ENCODE measurements at places on chromosomes 2 and 18.
A peak's percentile ranks its signal among the peaks of the same experiment; 100 is the strongest.

GRCh38 chr2:26807788-26808460 is 22.1 kb downstream of the CENPA start:
- no peak for DNase-seq

DNA sequence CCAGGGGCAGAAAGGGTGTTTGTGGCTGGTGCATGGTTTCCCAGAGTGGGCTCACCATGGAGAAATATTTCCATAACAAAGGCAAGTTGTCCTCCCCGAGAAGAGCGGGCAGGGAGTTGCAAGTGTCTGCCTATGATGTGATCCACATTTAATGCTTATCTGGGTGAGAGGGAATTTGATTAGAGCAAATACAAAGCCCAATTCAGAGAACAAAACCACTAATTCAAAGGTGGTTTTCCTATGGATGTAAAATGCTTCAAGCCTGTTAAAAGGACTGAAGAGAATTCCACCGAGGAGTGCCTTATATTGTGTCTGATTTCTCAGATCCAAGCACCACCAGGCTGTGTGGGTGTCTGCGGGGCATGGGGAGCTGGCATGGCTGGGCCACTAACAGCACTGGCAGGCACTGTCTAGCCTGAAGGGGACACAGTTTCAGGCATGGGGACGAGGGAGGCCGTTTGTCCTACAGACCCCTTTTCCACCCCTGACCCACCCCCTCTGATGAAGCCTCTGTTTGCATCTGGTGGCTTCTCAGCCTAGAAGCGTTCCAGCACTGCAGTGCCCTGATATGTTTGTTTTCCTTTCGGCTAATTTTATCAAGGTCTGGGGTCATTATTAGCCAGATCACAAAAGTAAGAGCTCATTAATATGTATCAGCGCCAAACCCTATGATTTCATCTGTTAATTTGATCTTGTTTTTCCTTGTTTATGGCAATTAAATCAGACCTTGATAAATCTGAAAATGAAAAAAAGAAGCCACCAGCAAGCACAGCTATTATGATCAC is 357.3 kb downstream of the HRH4 start:
- DNase-seq = no peak

- no peak for DNase-seq
Observed at GRCh38 chr2:26318950-26319349, 27.0 kb upstream of the SELENOI start.

GRCh38 chr2:180319586-180320405 is 312.7 kb upstream of the CWC22 start:
- no peak for DNase-seq

DNA sequence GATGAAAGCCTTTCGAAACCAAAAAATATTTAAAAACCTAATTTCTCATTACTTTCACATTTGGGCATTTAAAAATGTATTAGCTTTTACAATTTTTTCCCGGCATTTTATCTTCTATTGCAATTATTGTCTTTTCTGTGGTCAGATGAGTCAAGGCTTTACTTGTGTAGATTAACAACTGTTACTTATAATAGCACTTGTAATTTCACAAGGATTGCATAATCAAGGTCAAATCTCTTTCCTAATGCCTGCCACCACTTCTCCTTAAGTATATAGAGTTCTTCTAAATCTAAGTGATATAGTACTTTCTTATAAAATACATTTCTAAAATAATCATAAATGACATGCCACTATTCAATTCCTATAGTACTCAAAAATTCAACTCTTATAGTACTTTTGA is 67.2 kb downstream of the SLC8A1 start:
- DNase-seq = no peak

DNA sequence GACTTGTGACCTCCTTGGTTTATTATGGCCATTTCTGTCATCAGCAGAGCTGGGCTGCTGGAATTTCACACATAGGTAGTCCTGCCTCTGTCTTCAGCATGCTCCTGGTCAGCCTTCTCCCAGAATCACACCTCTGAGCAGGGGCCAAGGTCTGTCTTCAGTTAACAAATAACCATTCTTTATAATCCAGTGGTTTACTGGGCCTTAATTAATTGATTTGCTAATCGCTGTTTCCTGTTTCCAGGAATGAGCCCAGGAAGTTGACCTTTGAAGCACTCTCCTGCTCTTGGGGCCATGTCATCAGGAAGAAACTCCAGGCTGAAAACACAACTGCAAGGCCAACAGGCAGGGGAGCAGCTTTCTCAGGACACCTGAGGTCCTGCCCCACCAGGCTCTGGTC is 278.5 kb downstream of the SRBD1 start:
- no peak for DNase-seq

GRCh38 chr18:11667578-11667977 is 21.5 kb upstream of the GNAL start:
- no peak for DNase-seq

DNA sequence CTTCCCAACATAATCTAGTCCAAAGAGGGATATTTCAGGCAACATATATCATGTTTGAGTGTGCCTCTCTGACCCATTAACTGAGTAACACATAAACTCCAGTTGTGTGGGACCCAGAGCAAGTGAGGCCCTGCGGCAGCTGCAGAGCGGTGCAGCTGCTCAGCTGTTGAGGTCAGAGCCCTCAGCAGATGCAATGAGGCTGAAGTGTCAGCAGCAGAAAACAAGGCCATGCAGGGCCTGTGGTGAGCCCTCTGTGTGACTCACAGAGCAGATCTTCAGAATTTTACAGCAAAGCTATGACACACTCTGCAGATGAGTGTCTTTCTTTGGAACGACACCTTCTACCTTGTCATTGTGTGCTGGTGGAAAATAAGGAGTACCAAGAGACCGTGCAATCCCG is 168.5 kb downstream of the CBLN2 start:
- DNase-seq = no peak

DNA sequence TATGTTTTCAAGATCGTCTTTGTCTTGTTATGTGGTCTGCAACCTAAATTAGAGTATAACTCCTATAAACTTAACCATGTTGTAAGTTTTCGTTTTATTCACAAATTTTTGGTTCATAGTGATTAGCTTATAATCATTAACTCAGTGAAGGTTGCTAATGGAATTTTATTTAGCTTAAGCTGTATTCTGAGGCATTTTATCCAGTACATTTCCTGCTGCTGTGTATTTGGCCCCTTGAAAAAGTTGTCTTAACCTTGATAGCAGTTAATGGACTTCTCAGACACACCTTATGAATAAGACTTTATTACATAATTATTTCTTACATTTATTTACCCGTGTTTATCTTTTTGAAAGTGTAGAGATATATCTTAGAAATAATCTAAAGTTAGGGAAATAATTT is 20.5 kb downstream of the VAPA start:
- DNase-seq = no peak

DNA sequence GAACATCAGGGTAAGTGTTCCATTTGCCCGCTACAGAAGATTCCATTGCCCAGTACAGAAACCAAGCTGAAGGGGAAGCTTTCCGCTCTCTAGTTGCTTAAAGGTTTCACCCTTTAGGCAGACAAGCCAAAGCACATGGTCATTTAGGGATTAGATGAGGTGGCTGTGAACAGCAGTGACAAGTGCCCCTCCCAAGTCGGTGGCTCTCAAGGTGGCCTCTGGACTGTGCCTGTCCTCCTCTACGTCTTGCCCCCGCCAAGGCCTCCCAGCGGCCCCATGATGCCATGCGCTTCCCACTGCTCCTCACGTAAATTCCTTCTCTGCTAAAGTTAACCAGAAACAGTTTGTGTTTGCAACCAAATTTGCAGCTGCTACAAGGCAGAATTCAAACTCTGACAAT is 24.2 kb upstream of the PTPN4 start:
- DNase-seq = no peak

DNA sequence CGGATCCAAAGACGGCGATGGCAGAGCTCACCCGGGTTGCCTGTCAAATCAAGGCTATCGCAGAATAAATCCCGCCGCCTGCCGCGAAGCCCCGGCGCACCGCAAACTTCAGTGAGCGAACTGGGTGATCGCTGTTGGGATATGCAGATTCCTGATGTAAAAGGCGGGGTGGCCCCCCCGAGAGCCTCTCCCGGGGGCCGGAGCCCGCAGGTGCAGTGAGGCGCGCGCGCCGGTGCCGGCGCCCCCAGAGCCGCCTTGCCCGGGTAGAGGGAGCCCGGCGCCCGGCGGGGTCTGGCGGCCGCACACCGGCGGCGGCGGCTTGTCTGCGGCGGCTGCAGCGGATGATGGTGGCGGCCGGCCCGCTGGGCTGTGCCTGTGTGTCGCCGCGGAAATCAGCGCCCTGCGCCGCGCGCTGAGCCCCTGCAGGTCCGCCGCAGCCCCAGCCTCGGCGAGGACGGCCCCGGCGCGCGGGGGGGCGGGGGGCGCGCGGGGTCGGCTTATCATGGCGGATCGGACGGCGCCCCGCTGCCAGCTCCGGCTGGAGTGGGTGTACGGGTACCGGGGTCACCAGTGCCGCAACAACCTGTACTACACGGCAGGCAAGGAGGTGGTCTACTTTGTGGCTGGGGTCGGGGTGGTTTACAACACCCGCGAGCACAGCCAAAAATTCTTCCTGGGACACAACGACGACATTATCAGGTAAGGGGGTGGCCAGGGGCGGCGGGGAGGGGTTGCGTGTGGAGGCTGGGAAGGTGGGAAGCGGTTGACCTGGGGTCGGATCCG is 1.3 kb downstream of the EML6 start:
- no peak for DNase-seq

- no peak for DNase-seq
Observed at GRCh38 chr2:112709703-112710102, 11.1 kb upstream of the NT5DC4 start.

DNA sequence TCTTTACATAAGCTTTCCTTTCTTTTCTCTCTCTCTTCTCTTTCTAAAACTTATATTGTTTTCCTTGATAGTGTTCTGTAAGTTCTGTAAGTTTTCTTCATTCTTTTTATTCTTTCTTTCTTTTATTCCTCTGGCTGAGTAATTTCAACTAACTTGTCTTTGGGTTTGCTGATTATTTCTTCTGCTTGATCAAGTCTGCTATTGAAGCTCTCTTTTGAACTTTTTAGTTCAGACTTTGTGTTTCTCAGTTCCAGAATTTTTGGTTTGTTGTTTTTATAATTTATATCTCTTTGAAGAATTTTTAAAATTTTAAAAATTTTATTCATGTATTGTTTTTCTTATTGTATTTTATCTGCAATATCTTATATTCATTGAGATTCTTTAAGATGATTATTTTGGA is 795.8 kb upstream of the SALL3 start:
- no peak for DNase-seq

- DNase-seq = peak; percentile 22
Observed at GRCh38 chr18:46155641-46156051, 51.5 kb downstream of the HAUS1 start.

DNA sequence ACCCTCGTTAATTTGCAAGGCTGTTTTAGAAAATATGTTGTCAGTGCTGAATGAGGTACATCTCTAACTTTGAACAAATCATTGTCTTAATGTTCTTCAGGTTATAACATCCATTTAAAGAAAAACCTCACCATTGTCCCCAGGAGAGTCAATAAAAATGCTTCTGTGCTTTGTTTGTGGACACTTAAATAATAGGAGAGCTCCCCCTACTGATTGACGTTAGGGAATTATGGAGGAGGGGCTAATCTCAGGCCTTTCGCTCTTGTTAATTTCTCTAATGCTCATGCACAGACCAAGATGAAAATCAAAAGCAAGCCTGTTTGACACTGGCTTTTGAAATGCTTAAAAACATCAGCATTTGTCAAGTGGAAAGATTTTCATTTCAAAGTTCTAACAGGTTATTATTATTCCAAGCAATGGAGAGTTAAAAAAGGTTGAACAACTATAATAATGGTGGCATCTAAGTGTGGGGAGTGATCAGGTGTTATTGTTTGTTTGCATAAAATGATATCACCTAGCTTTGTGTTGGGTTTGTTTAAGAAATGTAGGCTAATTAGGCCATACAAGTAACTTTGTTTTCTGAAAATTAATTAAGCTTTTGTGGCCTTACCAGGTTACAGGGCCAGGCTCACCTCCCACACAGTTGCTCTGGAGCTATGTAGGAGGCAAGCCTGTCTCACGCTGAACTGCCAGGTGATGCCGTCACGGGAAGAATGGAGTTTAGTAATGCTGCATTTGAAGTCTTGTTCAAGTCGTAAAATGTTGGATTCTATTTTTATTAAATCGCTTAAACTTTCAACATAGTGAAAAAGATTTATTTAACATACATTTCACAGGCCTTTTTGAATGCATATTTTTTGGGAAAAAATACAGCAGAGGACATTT is 51.7 kb upstream of the SMIM21 start:
- no peak for DNase-seq

GRCh38 chr18:3157086-3157485 is 62.7 kb downstream of the MYOM1 start:
- DNase-seq = no peak

DNA sequence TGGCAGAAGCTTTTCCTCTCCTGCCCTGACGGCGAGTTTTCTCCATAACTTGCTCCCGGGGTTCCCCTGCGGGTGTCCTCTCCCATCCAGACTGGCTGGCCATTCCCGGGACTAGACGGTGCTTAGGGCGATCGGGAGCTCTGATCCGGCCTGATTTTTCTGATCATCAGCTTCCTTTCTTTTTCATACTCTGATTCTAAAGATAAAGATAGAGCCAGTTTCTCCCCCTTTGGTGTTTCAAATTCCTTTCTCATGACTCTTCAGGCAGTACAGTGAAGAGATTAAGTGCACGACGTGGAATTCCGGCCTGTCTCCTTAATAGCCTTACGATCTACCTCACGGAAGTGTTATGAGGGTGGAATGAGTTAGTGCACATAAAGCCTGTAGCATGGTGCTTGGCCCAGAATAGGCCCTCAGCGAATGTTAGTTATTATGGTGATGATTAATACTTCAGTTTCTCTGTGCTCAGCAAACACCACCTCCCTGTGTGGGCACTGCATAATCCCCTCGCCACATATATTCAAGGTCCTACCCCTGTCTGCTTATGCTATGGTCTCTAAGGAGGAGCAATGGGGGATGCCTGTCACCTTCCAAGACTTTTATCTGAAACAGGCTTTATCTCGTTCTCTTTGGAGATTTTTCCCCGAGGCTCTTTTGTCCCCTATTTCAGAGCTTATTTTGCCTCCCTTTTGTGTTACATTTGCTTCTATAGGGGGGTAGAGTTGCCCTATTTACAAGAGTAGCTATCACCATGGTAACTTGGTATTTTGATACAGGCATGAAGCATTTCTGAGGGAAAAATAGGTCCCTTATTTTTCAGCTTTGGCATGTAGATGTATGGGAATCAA is 254.8 kb downstream of the CDH2 start:
- no peak for DNase-seq

GRCh38 chr2:217261452-217261851 is 401.6 kb upstream of the TNP1 start:
- no peak for DNase-seq

DNA sequence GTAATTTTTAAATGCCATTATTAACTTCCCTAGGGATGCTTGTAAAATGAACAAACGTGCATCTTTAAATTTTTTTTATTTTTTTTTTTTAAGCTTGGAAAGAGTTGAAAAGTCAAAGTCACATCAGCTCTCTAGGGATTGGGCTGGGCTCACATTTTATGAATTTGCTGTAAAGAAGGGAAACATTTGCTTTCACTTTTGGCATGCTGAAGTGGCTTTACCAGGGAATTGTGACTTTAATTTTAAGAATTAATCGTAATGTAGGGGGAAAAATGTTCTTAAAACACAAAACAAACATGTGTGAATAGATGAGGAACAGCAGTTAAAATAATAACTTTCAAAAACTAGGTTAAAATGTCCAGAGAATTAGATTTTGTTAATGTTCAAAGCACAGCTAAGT is 123.0 kb downstream of the AGAP1 start:
- no peak for DNase-seq

Data from activated CD4-positive, alpha-beta T cell treated with anti-CD3 and anti-CD28 coated beads, Interleukin-2, amount 50 U/mL, for 1 hour (primary cell).